ENCODE measurements at places on chromosomes 4 and X.

DNA sequence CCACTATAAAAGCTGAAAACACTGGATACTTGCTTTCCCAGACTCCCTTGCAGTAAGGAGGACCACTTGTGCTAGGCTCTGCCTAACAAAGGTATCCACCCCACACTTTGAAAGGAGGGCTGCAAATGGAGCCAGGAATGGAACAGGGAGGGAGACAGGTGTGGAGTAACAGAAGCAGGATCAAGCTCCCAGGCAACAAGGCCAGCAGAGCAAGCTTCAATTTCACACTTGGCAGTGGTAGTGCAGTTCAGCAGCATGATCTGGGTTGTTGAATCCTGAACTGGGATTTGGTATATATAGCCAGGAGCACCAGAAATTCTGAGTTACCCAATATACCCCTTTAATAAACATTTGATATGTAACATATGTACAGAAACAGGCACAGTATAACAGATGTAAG, 9.8 kb downstream of the LAMP2 start:
- no peak for DNase-seq

- DNase-seq: no peak
Measured at GRCh38 chr4:120843849-120844527, 78.5 kb downstream of the PRDM5 start.

DNA sequence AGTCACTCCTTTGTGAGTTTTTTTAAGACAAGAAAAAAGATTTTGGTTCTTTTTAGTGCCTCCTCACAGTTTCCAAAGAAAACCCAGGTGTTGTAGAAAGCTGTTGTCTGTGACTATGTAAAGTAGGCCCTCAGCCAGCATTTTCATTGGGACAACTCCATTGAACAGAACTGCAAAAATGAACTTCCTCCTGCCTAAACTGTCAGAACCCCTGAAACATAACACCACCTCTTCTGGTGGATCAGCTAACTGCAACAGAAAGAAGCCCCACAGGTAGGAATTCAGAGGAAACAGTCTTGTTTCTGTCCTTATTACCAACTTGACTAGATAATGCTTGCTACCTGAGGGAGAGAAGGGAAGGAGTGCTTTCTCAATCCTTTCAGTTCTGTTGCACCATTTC, 3.4 kb upstream of the ATP11C start:
- DNase-seq: peak; percentile 10

DNA sequence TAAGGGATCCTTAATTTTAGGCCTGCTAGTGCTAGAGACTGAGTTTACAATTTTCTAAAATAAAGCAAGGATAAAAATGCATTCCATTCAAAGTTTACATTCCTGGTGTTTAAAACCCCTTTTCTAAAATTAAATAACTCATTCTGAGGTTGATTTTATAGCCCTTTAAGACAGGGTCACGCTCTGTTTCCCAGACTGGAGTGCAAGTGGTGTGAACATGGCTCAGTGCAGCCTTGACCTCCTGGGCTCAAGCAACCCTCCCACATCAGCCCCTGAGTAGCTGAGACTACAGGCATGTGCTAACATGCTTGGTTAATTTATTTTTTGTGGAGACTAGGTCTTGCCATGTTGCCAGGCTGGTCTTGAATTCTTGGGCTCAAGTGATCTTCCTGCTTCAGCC, 6.8 kb upstream of the CDKL2 start:
- no peak for DNase-seq

DNA sequence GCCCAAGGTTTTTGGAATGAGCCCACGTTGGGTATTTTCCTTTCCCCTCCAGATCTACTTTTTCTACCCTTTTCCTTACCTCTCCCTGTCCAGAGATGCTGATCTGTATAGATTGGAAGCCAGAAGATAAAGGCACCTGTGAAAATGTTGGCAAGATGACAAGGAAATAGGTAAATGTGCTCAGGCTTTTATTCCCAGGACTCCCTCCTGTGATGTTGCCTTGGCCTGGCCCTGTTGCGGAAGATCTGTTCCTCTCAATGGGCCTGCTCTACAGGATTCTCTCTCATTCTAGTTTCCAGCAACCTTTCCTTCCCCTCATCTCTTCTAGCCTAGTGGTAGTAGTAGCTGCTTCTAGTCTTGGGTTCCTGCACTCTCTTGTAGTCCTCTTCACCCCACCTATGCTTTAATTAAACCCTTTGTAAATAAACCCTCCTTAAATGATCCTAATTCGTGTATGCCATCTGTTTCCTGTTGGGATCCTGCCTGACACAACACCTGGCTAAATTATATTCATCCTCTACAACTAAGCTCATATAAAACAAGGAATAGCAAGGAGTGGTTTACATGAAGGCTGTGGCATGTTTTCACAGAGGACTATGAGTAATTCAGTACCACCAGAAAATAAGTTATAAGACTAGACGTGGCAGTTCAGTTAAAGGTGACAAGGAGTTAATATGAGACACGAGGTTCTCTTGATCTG, 95.7 kb upstream of the MAOA start:
- DNase-seq: no peak

DNA sequence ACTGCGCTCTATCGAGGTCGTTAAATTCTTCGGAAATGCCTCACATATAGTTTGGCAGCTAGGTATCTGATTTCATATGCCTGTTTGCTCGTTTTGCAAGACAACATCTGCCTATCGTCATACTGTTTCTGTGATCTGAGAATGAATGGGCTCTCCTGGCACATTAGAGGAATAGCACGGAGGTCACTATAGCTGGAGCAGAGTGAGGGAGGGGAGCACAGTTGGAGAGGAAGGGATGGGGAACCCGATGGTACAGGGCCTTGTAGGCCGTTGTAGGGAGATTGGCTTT, 552 bp downstream of the IKBKG start:
- peak; percentile 7 for DNase-seq

GRCh38 chrX:108310506-108310905, 127.7 kb downstream of the COL4A6 start:
- DNase-seq: no peak

GRCh38 chr4:120589787-120590186, 332.7 kb downstream of the PRDM5 start:
- DNase-seq: no peak

DNA sequence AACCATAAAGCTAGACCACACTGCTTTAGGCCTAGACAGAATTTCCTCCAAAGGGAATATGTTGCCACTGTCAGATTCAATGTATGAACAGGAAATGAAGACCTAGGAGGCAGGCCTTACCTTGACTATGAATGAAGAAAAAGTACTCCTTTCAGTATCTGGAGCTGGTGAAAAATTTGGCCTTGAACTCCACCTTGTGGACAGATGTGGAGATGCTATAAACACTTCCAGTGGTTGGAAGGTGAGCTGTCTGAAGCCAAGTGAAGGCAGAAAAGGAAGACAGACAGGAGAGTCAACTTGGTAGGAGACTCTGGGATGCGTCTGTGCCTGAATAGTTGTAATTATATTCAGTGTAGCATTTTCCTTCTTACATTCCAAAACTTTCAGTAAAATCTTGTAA, 17.2 kb downstream of the SPIN3 start:
- DNase-seq: peak; percentile 63
